Stimulated activated CD4-positive, alpha-beta T cell treated with anti-CD3 and anti-CD28 coated beads, Interleukin-4, amount 100 ng/mL, for 48 hours (primary cell): ENCODE measurements at places on chromosomes 7 and 10.

- no peak for DNase-seq
Measured at GRCh38 chr7:30175180-30175579, 40.4 kb downstream of the MTURN start.

DNA sequence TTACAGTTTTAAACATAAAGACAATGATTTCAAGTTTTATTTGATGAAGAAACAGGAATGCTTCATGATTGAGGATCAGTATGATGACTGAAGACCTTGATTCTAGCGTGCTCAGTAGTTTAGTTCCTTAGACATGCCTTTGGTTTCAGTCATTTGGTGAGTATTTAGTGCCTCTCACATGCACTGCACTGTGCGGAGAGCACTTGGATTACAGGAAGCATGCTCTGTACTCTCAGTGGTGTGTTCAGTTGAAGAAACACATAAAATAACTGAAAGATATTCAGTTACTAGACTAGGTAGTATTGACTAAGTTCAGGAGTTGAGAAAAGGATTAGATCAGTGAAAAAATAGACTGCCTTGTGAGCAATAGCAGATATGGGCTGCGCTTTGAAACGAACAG, 25.5 kb downstream of the RBM17 start:
- no peak for DNase-seq

- no peak for DNase-seq
Measured at GRCh38 chr10:91080776-91081175, 139.7 kb upstream of the PCGF5 start.

DNA sequence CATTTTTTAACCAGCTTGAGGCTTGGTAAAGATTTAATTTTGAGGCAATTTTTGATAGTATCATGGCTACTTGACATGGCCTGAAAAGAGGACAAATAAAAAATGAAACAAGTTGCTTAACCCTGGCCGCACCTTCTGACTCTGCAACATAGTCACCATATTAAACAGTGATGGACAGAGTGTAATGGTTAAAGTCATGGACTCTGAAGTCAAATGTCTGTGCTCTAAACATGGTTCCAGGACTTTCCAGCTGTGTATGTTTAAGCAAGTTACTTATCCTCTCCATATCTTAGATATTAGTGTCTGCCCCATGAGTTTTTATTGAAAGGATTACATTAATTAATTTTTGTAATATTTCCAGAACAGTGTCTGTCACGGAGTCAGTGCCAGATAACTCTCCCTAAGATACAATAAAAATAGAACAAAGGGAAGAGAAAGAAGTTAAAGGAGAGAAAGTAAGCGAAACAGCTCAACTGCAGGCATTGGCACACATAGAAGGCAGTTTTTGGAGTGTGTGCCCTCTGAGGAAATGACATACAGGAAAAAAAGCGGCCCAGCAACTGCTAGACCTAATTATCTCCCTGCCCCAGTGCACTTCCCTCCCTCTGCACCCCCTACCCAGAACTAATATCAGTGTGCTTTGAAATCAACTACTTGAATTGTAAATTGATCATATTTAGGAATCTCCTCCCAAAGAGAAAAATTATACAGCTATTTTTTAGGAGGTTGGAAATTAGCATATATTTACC, 65.3 kb downstream of the MACC1 start:
- DNase-seq, result no peak

DNA sequence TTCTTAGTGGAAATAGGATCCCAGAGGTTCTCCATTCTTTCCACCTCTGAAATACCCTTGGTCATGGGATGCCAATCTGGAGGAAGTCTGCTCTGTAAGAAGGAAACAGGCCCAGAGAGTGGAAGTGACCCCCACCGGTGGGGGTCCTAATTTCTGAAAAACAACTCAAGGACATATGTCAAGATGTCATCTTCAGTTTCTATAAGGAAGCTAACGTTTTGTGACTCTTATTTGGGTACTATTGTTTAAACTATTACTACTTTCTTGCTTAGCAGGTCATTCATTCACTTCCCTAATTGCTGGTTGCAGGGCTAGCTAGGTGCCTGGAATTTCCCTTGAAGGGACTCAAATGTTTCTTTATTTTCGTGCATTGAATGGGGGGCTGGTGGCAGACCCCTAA, 1.9 kb upstream of the ZNF775 start:
- DNase-seq, result no peak

GRCh38 chr7:80236681-80237080, 102.0 kb downstream of the GNAI1 start:
- DNase-seq, result no peak

GRCh38 chr10:114117728-114118127, 56.3 kb downstream of the CCDC186 start:
- DNase-seq, result no peak

DNA sequence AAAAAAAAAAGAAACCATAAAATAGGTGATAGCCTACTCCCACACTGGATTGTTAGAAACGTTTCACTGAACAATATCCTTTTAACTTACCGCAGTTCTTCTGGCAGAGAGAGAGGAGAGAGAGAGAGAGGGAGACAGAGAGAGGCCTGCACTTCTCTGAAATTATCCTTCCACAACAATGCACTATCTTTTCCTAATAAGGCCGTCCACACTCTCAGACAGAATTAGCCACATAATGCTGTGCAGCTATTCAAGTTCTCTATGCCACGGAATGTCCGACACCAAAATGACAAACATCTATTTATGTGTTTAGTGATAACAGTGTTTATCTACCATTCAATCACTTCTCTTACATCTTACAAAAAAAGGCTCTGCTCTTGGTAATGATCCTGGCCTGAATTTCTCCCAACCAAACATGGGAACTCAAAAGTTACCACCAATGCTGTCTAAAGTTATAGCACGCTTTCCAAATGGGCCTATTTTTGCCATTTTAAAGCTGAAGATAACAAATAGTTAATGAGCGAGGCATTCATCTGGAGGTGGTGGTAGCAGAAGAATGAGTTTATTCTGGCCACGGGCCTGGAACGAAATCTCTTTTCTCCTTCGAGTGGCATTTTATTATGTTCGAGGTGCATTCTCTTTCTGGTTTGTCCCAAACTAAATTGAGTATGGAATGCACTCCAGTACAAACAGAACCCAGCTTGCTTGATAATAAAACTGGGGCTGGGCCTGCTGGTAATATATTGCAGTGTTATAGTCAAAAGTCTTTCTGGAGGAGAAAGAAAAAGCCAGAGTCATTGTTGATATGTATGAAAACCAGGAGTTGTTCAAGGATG, 160.2 kb upstream of the SVIL start:
- no peak for DNase-seq

GRCh38 chr7:128421384-128421783, 11.6 kb upstream of the IMPDH1 start:
- DNase-seq, result no peak

DNA sequence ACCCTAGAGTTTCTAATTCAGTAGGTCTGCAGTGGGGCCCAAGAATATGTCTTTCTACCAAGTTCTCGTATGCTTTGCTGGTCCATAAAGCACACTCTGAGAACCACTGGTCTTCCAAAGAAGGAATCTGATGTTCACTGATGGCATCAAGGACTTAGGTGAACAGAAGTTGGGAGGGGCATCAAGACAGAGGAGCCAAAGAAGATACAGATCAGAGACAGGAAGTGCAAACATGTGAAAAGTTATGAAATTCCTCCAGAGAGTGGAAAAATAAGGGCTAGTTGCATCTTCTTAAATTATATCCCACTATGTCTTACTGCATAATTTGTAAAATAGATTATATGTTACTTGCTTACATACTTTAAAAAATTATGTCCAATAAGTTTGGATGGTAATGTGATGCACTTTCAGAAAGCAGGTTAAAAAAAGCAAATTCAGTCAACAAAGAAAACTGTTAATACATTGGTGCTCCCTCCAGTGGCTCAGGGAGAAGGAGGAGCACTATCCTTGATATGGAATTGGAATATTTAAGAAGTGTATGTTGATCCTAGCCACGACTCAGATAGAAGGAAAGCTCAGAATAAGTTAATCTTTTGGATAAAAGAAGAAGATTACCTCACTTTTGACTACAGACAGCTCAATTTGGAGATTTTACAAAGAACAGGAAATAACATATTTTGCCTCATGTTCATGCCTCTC, 35.8 kb downstream of the CREB3L2 start:
- no peak for DNase-seq

DNA sequence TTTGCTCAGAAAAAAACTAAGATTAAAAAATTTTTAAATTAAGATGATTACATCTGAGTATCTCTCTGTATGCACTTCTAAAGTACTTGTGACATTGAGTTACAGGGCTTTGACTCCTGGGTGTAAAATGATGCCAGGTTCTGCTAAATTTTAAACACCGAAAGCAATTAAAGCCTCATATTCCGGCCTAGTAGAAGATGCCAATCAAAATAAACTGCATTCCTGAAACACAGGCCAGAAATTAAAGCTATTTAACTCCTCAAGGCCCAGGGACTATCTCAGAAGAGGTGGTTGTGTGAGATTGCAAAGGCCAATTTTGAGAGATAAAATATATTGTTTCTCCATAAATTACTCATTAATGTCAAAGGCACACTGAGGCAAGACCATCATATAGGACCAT, 388.3 kb downstream of the KIF20B start:
- no peak for DNase-seq

DNA sequence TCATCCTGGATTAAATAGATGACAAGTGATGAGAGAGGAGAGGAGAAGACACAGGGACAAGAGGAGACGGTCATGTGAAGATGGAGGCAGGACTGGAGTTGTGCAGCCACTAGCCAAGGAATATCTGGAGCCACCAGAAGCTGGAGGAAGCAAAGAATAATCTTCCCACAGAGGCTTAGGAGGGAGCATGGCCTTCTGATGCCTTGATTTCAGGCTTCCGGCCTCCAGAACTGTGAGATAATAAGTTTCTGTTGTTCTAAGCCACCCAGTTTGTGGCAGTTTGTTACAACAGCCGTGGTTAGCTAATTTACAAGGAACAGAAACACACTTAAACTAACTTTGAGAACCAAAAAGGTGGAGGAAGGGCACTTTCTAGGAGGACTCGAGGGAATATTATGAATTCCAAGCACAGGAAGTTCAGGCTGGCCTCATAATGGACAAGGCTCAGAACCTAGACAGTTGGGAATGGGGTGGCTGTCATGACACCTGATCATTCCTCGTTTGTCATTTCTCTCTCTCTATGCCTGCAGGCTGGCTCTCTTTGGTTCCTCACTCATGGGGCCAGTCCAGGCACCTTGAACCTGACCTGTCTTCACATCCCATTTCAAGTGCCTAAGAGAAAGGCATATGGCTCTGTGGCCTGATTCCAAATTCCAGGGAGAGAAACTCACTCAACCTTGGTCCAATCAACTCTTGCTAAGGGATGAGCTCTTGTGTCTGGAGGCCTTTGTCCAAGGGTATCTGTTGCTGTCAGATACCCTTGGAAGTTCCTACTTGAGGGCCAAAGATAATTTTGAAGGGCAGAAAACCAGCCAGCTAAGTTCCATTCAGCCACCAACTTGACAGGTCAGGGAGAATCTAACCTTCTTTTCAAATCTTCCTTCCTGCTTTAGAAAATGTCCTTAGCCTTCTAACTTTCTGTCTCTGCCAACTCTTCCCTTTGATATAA, 33.5 kb upstream of the PDZD8 start:
- no peak for DNase-seq

DNA sequence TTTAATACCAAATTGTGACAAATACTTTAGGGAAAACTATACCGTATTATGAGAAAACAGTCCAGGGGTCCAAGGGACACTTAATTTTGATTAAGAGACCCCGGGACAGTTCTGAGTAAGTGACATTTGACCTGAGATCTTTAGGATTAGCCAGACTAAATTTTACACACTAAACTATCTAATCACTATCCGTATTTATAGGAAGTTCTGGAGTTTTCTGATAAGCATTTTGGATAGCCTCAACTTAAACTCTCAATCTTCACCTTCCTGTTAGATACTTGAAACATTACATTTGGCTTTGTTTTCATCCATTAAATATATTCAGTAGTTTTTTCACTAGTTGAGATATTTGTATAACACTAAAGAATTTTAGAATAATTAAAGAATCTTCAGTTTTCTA, 5.4 kb downstream of the PIK3CG start:
- DNase-seq, result no peak

GRCh38 chr7:98120559-98120958, 13.9 kb downstream of the LMTK2 start:
- no peak for DNase-seq

GRCh38 chr7:17951742-17952254, 11.5 kb upstream of the SNX13 start:
- no peak for DNase-seq

- DNase-seq, result no peak
Measured at GRCh38 chr7:158161194-158161593, 426.4 kb downstream of the PTPRN2 start.

GRCh38 chr10:62384447-62385081, 10.4 kb downstream of the ZNF365 start:
- no peak for DNase-seq

GRCh38 chr10:116781370-116781884, 39.1 kb upstream of the HSPA12A start:
- no peak for DNase-seq

- no peak for DNase-seq
Measured at GRCh38 chr7:75756991-75757676, 14.9 kb downstream of the CCL26 start.

GRCh38 chr10:97759946-97760345, 11.9 kb downstream of the SFRP5 start:
- DNase-seq, result no peak

DNA sequence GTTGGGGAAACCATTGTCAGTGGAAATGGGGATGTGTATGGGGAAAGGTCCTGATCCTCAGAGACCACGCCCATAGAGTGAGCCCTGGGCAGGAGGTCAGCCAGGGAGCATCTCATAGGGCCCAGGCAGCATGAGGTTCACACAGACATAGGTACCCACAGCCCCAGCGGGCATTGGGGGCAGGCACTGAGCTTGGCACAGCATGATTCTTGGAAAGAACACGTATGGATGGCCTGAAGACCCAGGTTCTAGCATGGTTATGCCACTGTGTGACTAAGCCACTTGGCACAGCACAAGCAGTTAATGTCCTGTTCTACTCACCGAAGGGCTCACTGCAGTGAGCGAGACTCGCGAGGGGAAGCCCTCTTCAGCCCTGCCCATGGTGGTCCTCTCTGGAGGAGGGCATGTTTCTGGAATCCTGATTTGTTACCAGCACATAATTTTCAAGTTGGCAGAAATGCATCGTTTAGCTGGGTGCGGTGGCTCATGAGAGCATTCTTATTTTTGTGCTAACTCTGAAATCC, 125.2 kb downstream of the UBE2H start:
- DNase-seq, result no peak

GRCh38 chr7:142733271-142733670, 16.0 kb upstream of the PRSS1 start:
- DNase-seq, result no peak

GRCh38 chr7:45451342-45452035, 122.7 kb upstream of the ADCY1 start:
- DNase-seq, result no peak

GRCh38 chr10:76869931-76870330, 767.7 kb downstream of the KCNMA1 start:
- no peak for DNase-seq

- no peak for DNase-seq
Measured at GRCh38 chr10:12214763-12215218, 18.8 kb downstream of the CDC123 start.

GRCh38 chr7:20403331-20403730, 72.6 kb downstream of the ITGB8 start:
- no peak for DNase-seq

- DNase-seq, result no peak
Measured at GRCh38 chr10:73167458-73167782, 388 bp downstream of the ECD start.
